WERI-Rb-1 (cell line): ENCODE measurements at places on chromosomes 5 and 9.

DNA sequence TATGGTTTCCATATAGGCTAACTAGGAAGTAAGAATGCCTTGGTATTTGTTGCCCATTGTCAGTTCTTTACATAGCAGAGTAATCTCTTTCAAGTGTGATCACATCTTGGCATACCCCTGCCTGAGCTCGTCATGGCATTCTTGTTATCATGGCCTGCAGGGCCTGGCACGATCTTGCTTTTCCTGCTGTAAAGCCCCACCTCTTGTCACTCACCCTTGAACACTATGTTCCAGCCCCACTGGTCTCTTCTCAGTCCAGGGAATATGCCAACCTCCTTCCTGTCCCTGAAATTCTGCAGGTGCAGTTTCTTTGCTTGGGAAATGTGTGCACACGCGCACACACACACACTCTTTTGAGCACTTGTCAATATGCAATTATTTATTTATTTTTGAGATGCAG, 250.2 kb upstream of the DMRT1 start:
- no peak for DNase-seq

- no peak for DNase-seq
Measured at GRCh38 chr5:126043688-126044087, 379.5 kb upstream of the GRAMD2B start.

DNA sequence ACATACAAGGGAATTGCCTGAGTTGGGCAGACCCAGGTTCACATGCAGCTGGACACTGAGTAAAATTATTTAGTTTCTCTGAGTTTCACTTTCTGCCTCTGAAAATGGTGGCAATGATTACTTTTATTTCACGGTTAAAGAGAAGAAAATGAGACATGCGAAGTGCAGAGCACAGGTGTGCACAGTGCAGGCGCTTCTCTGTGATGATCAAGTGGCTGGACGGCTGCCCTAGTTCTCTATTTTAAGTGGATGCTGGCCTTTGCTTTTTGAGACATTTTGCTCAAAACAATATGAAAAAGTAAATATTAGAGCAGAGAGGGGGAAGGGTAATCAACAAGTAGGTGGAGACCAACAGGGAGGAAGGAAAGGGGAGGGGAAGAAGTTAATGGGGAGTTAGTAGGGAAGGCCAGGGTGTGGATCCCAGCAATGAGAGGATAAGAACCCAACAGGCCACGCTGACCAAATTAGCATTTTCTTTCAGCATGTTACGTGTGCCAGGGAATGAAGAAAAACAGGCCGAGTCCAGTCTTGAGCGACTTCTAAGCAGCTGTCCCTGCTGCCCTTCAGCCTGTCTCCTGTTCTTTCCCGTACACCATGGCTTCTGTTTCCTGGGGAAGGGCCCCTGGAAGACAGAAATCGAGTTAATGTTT, 16.1 kb downstream of the SNX18 start:
- DNase-seq: no peak

- no peak for DNase-seq
Measured at GRCh38 chr9:133602277-133602676, 6.9 kb downstream of the FAM163B start.

GRCh38 chr5:99369797-99370593, 441.2 kb upstream of the CHD1 start:
- no peak for DNase-seq

DNA sequence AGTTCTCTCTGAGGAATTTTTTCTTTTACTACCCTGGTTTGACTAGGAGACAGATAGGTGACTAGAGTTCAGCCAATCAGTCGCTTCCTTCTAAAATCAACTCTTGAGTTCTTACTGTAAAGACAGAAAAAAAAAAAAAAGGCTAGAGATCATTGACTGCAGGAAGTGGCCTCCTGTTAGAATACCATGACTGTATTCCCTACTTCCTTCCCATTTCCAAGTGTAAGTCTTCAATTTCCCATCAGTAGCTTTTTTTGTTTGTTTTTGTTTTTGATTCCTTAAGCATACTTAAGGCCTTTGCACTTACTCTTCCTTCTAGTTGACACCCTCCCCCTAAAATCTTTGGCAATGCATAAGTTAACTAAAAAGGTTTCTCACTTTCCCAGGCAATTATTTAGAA, 154.3 kb downstream of the HMHB1 start:
- no peak for DNase-seq

DNA sequence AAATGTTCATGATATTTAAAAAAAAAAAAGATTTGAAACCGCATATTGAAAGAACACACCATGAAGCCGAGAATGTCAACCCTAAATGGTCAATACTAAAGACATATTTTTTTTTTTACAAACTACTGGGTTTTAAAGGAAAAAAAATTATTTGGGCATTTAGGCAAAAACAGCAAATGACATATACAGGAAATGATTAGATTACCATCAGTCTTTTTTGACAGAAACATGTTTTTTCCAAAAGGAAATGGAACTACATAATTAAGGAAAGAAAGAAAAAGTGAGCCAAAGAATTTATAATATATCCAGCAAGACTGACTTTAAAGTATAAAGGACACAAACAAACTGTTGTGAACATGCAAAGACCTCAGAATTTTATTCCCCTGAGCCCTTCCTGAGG, 56.7 kb downstream of the RALGPS1 start:
- DNase-seq: no peak

DNA sequence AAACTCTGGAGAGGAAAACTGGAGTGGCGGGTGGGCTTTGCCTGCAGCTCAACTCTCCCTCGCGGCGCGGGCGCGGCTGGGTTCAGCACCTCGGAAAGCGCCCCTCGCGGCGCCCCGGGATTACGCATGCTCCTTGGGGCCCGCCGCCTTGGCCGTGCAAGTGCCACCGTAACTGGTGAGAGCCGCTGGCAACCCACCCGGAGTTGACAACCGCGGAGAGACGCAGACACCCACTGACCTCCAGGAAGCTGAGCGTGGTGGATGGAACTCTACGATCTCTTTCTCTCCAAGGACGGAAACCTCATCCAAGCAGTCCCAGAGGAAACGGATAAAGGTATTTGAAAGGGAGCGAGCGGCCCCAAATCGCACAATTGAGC, 194 bp upstream of the RXFP3 start:
- peak; percentile 73 for DNase-seq

GRCh38 chr5:114363837-114364236, 2.0 kb downstream of the KCNN2 start:
- no peak for DNase-seq

- no peak for DNase-seq
Measured at GRCh38 chr5:14258840-14259239, 115.7 kb downstream of the TRIO start.

DNA sequence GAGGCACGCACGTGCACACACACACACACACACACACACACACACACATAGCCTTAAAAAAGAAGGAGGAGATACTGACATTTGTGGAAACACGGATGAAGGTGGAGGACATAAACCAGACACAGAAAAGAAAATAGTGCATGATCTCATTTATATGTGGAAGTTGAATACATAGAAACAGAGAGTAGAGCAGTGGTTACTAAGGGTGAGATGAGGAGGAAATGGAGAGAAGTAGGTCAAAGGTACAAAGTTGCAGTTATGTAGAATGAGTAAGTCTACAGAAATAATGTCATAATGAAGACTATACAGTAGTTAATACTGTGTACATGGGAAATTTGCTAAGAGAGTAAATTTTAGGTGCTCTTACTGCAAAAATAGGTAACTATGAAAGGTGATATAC, 412.2 kb upstream of the CDH9 start:
- no peak for DNase-seq

DNA sequence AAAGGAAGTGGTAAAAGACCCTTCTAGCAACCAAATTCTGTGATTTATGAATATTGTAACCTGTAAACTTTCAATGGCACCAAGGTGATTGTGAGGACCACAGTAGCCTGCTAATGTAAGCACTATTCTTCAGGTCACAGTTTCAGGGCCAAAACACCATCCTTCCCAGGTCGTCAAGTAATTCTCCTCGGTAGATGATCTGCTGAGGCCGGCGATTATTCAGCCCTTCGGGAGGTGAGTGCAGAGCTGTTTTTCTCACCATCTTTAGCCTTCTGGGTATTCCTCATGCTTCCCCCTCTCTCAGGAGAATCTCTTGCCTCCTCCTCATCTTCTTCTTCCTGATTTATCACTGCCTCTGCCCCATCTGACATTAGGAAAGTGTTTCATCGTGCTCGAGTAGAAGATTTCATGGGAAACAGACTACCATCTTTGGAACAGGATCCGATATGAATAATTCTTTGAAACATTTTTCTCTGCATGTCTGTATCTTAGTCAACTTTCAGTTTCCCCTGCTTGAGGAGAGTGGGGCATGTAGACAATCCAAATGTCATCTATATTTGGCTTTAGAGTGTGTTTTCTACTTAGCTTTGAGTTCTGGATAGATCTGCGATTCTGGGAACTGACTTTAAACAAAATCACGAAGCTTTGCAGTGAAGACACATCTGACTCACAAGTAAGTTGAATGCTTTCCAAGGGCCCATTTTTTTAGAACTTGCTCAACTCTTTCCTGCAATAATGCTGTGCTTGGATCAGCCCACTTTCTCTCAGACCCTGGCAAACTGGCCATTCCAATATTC, 173.9 kb downstream of the AOPEP start:
- no peak for DNase-seq

GRCh38 chr5:138109463-138110265, 25.8 kb downstream of the WNT8A start:
- no peak for DNase-seq

DNA sequence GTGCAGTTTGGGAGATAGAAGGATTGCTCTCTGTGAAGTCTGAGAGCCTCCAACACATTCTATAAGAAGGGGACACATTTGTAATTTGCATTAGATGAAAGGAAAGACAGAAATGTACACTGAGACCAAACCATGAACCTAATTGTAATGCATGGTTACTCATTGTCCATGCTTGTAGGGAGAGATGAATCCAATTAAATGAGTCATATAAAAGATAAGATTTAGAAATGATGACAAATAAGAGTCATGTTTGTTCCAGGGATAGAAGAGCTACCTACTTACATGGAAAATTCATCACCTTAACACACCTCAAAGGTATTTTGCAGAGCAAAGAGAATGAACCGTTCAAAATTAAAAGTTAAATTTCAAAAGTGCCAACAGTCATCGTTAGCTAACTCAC, 85.1 kb downstream of the FBXL7 start:
- no peak for DNase-seq

DNA sequence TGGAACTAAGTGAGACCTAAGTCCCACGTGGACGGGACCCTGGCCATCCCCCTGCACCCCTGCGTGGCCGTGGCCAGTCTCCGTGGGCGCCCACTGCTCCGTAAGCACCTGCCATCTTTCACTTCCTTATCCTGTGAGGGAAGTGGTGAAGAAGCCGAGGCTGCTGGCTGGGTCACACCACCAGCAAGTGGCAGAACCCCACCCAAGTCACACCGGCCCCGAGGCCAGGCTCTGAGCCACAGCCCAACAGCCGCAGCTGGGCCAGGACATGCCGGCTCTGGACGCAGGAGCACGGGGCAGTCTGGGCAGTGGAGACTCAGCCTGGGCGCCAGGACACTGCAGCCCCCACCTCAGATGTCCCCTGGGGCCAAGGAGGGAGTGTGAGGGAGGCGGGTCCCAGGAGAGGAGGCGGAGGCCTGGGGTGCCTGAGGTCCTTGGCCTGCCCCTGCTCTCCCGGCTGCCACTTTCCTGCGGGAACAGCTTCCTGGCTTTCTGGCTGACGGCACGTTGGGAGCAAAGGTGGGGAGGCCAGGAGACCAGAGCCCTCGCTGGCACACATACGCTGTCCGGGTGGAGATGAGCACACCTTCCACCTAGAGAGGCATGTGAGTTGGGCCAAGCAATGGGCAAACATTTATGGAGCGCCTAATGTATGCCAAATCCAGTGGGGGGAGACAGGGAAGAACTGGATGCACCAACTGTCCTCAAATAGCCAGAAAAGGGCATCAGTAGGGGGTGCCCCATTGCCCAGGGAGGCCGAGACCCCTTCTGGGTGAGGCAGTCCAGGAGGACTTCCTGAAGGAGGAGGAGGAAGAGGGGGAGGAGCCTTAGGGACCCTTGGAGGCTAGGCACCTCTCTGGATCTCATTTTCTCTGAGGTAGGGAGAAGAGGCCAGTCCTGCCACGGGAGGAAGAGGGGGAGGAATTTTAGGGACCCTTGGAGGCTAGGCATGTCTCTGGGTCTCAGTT, 43.9 kb upstream of the EGFL7 start:
- no peak for DNase-seq

DNA sequence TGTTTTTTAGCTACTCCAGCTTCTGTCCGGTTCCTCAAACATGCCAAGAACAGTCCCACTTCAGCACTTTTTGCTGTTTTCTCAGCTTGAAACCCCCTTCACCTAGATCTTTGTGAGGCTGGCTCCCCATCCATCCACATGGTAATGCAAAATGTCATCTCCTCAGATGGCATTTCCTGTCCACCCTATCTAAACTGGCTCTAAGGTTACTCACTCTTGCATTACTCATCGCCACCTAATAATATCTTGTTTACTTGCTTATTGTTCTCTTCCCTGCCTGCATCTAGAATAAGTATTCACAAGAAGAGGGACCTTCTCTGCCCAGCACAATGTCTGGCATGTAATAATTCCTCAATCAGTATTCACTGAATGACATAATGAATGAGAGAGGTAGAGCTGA, 220.1 kb downstream of the FAM114A2 start:
- no peak for DNase-seq

DNA sequence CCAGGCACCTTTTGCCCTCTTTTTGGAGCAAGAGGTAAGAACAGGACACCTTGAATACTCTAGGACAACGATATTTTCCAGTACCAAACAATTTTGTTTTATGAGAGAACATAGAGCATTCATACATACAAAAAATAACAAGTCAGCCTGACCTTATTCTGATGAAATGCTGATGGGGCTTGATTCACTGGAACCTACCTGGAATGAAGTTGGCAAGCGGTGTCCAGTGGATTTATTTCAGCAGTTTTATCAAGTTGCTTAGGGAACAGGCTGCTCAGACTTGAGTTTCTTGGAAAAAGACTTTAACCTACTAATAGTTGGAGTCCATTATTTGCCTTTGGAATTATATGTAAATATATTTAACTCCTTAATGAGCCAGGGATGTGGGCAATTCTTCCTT, 322.0 kb downstream of the ARRDC3 start:
- no peak for DNase-seq

- no peak for DNase-seq
Measured at GRCh38 chr9:1404940-1405339, 354.8 kb downstream of the DMRT2 start.
